Frontal cortex (tissue), 4 donors: ENCODE measurements at places on chromosomes 7 and 10. TPM values are rescaled to one million over a fixed set of nuclear protein-coding genes. Genes with fewer than 3 reads are reported as not detected.
A peak's percentile ranks its signal among the peaks of the same experiment; 100 is the strongest.

DNA sequence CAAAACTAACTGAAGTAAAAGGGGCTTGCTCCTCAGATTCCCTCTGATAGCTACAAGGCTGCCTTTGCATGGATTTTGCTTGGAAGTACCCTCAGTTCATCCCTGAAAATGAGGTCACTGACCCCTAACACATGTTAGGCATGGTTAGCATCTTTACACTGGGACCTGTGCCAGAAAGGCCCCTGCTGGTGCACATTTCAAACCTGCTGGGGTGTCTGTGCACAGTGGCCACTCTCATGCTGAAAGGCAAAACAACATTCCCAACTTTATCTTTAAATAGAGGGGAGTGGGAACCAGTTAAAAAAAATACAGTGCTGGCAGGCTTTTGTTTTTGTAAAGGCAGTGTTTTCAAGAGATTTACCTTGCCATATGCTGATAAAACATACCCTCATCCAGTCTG, 99.1 kb downstream of the ANK3 start:
- DNase-seq, result no peak

GRCh38 chr7:116209561-116210070, 723 bp upstream of the TES start:
- no peak for DNase-seq

- no peak for DNase-seq
Observed at GRCh38 chr7:122383934-122384333, 79.4 kb upstream of the FEZF1 start.

GRCh38 chr7:69790977-69791724, 192.9 kb downstream of the AUTS2 start:
- DNase-seq, result no peak

- no peak for DNase-seq
Observed at GRCh38 chr10:78672918-78673317, 395.8 kb upstream of the ZMIZ1 start.

- no peak for DNase-seq
Observed at GRCh38 chr10:120041807-120042559, 149.5 kb downstream of the SEC23IP start.

GRCh38 chr10:46787321-46787615, 124.0 kb upstream of the PTPN20 start:
- peak; percentile 5 for DNase-seq

DNA sequence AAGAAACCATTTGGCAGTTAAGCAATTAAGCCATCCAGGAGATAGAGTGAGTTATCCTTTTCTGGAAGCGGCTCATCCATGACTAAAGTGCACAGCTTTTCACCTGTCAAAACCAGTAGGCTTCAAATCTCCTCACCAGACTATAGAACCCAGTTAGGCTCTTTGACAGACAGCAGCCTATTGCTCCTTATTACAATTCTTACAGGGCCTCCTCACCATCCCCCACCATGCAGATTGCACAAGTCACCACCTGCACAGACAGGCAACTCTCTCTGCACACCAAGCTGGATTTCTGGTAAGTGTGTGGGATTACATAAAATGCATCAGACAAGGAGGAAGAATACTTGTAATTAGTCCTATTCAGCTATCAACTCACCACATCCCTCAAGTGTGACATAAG, 301.6 kb downstream of the SNX13 start:
- no peak for DNase-seq

DNA sequence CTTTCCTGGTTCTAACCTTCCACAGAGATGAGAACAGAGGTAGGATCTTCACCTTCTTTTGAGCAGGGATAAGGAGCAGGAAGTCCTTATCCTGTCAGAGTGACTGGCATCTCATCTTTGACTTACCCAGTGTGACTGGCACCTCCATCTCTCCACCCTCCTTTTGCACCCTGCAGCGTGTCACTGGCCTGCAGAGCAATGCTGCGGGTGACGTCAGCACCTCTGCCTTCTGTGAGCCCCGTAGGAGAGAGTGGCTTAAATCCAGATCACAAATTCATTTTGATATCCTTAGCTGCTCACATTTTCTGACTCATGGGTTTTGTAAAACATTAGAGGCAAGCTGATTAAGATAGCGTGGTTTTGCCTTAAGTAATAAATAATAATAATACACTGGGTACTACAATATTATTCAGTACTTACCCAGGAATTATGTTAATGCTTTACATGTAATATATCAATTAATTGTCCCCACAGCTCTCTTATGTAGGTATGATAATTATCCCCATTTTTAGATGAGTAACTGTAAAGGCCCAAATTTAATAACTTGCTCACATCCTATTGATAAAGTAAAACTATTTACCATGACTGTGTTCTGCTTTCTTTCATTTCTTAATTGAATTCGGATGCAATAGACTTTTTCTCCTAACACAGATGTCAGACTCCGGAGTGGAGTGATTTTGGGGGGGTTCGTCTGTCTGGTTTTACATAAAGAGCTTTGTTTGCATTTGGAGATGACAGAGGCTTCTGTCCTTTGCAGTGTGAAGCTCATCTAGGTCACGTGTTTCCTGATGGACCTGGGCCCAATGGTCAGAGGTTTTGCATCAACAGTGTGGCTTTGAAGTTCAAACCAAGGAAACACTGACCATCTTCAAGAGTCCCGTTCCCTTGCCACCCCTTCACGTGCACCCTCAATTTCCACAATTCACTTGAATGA, 24.9 kb downstream of the MSRB2 start:
- peak; percentile 57 for DNase-seq

GRCh38 chr7:64494912-64495461, 67.9 kb downstream of the ZNF680 start:
- DNase-seq, result no peak

- no peak for DNase-seq
Observed at GRCh38 chr10:72074574-72075375, 13.6 kb downstream of the SPOCK2 start.

GRCh38 chr10:110268971-110269370, 35.7 kb downstream of the SMNDC1 start:
- DNase-seq, result no peak

DNA sequence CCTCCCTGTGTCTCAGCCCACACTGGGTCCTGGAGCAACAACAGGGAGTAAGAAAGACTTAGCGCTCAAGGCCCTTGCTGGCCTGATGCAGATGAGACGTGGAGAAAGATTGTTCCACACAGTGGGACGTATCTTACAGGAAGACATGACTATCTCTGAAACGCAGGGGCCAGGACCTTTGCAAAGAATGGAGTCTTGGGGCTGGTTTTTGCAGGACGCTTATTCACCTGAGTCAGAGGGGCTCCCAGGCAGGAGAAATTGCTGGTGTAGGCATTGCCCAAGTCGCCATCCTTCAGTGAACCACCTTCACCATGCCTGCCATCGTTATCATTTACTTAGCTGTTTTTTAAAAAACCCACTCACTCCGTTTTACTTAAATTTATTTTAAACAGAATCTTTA, 11.8 kb upstream of the GDF10 start:
- no peak for DNase-seq

DNA sequence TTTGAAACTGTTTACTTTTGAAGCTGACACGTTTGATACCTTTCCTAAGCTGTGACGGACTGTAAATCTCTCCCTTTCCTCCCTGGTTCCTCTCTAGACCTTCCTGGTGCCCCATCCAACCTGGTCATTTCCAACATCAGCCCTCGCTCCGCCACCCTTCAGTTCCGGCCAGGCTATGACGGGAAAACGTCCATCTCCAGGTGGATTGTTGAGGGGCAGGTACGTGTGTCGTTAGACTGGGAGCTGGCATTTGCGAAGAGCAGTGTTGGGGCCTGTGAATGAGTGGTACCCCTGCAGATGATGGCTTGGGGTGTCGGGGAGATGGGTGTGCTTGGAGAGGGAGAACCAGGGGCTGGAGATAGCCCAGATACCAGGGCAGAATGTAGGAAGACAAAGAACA, 602.7 kb upstream of the FOXK1 start:
- no peak for DNase-seq

DNA sequence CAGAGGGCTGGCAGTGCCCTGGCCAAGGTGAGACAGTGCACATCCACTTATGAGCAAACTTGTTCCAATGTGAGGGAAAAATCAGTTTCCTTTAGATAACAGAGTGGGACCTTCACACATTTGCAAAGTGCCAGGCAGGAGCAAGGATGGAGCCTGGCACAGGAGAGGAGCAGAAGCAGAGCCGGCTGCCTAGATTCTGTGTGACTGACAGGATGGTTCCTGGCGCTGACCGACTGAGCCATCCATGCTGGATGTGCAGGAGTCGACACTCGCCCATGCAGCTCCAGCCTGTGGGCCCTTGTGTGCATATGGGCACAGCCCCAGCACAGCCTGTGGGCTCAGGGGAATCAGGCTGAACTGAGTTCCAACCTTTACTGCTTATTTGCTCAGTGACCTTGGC, 346.5 kb downstream of the GRID1 start:
- DNase-seq, result no peak

DNA sequence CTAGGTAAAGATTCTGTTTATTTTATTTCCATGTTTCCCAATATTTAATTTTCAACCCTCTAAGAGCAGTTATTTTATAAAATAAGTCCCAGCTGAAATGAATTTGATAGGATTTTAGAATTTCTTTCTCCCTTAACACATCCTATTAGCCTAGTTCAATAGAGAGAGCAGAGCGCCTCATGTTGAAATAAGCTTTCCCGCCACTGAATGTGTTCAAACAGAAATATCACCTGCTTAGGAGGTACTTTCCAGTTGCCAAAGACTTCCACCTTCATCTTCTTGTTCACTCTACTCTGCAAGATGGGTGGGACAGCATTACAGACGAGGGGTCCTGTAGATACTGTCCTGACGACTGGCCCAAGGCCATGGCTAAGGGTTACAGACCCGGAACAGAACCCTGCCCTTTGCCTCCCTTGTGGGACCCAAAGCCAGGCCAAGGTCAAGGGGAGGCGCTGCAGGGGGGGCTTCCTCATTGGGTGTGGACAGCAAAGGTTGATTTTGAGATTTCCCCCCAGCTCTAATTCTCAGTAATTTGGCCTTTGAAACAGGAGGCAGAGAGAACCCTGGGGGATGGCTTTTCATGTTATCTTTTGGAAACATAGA, 62.0 kb downstream of the PARP12 start:
- DNase-seq, result no peak

GRCh38 chr7:145269418-145270161, 433.7 kb upstream of the TPK1 start:
- no peak for DNase-seq

GRCh38 chr7:121385800-121386179, 10.3 kb downstream of the FAM3C start:
- no peak for DNase-seq

- DNase-seq, result no peak
Observed at GRCh38 chr7:153628825-153629224, 423.4 kb upstream of the DPP6 start.

GRCh38 chr10:122454071-122454470, 382 bp upstream of the ARMS2 start:
- no peak for DNase-seq

DNA sequence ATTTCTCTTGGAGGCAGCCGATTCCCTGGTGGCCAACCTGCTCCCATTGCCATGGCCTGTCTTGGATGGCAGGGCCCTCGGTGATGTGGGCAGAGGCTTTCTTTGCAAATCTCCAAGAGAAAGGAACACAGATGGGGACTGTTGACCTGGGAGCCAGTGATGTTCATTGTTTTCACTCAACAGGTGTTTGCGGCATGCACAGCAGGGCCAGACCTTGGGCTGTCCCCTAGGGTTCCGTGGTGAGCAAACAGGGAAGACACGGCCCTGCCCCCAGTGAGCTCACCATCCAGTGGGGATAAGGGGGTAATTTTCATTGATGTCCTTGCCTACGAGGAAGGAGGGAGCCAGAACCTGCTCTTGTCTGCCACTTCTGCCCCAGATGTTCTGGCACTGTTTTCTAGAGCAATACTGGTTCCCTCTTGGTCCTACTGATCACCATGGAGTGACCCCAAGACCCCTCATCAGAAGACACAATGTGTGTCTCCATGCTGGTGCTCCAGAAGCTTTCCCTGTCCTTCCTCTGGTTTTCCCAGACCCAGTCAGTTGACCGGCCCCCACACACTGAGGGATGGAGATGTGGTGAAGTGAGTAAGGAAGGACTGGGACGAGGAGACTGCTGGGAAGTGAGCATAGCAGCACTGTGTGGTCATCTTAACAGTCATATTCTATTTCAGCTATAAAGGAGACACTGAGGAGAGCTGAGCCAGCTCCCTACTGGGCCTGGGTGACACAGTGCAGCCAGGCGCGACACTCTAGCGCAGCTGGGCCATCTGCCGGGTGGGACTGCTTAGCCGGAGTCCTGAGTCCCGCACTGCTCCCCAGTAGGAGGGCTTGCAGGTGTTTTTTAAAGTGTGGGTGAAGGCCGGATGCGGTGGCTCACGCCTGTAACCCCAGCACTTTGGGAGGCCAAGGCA, 20.4 kb upstream of the FIGNL1 start:
- no peak for DNase-seq

DNA sequence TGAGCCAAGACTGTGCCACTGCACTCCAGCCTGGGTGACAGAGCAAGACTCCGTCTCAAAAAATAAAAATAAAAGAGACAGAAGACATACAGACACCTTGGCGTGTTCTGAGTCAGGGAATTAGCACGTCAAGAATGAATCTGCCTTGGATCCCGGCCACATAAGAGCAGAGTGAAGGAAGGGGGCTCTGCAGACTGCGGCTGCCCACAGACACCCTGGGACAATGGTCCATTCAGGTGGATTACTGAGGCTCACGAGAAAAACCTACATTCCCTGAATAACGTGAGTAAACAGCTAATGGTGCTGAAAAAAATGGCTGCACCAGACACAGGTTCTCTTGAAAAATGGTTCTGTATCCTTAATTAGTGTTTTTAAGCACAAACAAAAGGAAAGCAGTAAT, 100.1 kb upstream of the FGFR2 start:
- no peak for DNase-seq

DNA sequence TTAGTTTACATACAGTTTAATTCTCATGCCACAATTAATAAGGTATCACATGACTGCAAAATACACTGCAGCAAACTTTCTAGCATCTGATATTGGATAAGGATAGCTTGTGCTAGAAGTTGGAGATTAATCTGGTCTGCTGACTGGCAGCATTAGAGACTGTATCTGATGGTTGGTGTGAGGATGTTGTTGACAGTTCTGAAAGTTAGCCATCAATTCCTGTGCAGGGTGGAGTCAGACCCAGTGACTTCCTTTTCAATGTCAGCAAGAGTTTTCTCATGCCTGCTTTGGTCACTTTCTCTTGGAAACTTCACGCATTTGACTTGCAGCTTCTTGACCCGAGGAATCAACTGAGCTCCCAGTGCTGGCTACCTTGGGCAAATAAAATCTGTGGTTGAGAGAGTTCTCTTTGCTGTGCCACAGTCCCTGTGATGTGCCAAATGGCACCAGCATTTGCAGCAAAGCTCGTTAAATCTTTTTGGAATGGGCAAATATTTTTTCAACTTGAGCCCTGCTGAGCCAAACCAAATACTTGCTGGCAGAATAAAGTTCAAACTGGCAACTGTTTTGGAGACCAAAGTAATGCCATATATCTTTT, 233.0 kb downstream of the TRIL start:
- no peak for DNase-seq

GRCh38 chr7:7639847-7640220, 718 bp upstream of the UMAD1 start:
- DNase-seq, result no peak

NKX6-2 gene
- total RNA-seq, result 0.41 TPM

CCDC126 gene
- 42.8 TPM for total RNA-seq

PAX4 gene
- total RNA-seq, result not detected

PLPP4 gene
- 18.8 TPM for total RNA-seq

DPY19L1 gene
- 25.7 TPM for total RNA-seq

AUTS2 gene
- 71.3 TPM for total RNA-seq

FOXL3 gene
- total RNA-seq, result not detected
